ENCODE measurements at places on chromosomes 2 and 18.

GRCh38 chr2:241728000-241728399 lies 6.4 kb upstream of the D2HGDH start:
- no peak for DNase-seq

GRCh38 chr18:67451960-67452359 lies 64.6 kb downstream of the DSEL start:
- DNase-seq = no peak

DNA sequence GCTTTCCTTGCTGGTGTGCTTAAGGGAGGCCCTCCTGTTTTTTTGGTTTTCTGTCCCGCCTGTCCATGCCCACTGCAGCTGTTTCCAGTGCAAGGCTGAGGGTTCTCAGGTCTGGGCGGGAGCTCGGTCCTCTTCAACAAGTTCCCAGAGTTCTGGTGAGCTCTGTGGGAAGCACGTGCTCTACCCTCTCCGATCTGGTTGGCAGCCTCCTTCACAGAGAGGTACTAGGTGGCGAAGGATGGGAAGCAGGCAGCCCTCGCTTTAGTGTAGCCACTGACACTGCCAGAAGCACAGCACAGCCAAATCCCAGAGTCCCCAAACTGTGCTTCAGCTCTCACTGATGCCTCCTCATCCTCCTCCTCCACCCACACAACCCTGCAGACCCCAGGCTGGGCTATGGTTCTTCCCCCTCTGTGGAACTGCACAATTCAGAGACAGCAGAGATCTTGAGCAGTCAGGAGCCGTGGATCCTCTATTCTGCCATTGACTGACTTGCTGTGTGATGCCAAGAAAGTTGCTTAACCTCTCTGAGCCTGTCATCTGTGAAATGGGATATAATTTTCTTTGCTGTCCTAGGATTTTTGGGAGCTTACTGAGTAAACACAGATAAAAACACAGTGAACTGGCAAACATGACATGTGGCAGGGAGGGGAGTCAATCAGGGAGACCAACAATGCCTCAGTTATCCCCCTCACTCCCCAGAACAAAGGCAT lies 157.3 kb downstream of the MSH2 start:
- DNase-seq = no peak

- no peak for DNase-seq
These were observed 182.7 kb downstream of the UXS1 start for GRCh38 chr2:106011380-106011779.

DNA sequence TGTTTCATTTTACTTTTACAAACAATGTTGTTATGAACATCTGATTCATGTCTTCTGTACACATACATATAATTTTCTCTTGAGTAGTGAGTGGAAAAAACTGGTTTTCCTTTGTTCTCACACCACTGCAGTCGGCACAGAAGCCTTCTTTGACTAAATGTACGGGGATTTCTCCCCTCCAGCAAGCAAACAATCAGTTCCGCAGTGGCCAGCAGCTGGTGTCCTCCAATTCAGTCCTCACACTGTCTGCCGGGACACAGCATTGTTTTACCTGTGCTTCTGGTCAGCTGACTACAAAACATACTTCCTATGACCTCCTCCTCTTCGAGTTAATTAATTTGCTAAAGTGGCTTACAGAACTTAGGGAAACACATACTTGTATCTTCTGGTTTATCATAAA lies 202.8 kb downstream of the WDR7 start:
- DNase-seq = no peak

GRCh38 chr2:70531419-70532086 lies 22.1 kb downstream of the TGFA start:
- DNase-seq = no peak

- no peak for DNase-seq
These were observed 58.8 kb upstream of the SLC38A11 start for GRCh38 chr2:165013944-165014619.

DNA sequence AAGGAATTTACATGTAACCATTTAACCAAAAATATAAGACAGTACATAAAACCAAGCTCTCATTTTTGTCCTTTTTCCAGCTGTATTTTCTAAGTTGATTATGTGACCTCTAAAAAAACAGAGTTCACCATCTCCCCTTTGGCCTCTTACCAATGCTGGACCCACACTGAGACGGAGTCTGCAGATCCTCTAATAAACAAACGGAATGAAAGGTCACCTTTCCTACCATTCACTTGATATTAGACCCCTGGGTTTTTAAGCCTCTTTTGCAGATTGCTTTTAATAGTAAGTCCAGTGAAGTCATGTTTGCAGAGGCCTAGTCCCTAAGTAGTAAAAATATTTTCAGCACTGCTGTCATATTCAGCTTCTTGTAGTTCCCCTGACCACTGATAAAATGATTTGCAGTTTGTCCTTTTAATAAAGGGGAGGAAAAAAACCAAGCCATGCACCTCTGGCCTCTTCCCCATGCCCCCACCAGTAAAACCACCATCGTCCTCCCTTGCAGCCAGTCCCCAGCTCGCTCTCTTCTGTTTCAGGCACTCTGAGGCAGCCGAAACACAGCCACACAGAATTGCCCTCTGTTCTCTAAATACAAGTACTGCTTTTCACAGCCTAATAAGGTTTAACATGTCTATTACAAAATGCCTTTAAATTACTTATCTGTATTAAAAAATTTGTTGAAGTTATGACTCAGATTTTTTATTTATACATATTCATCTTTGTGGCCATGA lies 427.5 kb downstream of the PARD3B start:
- DNase-seq = no peak

DNA sequence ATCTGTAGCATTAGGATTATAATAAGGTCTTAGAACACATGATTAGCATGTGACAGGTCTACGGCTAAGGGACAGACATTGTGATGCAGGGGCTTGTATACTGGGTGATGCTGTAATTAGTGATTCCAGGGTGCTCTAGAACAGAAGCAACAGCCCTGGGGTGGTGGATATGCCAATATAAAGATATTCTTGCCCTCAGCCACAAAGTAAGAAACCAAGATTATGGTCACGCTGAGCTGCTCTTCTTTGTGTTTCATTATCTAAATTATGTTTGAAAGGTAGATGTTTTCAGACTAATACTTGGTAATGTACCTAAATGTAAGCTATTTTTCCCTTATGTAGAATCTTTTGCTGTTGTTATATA lies 45.3 kb downstream of the FN1 start:
- no peak for DNase-seq

DNA sequence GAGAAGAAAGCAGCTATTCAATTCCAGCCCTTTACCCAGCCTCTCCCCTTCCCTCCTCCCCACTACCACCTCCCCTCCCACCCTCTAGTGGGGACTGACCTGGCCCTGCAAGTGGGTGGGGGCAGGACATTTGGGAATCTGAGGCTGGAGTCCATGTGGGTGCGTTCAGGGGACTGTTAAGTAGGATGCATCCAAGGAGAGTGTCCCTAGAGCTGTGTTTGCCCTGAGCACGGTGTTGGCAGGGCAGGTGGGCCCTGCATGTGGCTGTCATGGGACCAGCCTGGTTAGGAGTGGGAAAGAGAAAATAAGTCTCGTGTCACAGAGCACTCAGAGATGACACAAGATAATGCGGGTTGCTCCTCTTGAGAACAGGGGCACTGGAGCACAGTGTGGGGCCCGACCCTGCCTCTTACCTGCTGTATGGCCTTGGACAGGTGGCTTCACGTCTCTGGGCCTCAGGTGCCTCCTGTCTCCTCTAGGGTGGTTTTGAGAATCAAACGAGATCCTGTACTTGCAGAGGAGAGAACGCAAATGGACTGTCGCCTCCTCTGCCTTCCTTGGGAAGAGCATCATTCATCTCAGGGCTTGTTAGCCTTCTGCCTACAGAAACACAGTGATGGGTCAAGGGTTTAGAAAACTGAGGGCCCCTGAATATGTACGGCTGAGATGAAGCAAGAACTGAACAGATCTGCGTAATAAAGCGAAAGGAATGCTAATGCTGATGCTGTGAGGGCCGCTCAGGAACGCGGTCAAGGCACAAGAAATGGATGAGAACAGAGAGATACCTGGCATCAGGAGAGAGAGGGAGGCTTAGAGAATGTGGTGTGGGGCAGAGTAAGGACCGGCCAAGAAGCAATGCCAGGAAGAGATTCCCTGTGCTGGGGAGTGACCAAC lies 187.7 kb upstream of the HAAO start:
- DNase-seq = no peak

DNA sequence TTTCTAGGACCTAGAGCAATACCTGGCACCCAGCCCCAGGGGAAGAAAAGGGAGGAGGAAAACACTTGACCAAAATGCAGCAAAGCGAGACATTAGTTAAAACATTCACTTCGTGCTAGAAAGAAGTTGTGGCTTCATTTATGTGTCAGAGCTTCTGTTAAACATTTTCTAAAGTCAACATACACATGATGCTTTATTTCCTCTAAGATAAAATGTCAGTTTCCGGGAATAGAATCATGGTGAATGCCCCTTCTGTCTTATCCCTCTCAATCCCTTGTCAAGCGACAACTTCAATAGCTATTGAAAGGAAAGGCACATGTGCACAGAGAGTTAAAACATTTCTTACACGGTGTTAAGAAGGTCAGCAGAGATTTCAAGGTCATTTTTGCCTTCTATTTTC lies 404.6 kb upstream of the CWC22 start:
- peak; percentile 5 for DNase-seq

- DNase-seq = no peak
These were observed 716.5 kb upstream of the LRATD1 start for GRCh38 chr2:13916066-13916465.

DNA sequence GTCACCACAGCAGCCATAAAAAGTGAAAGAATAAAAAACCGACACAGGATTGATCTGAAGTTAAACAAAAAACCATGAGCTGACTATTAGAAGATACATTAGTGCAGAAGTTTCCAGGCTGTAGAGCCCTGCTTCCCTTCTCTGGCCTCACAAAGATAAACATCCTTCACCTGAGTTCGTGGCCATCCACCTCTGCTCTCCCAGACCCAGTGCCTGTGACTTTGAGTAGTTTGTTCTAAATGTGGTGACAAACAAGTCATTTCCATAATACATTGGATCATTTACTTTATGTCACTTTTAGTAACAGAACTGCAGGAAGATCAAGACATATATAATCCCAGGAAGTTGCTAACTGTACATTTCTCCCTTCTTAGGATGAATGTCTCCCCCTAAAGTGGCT lies 241.9 kb upstream of the MAP2 start:
- no peak for DNase-seq

- DNase-seq = peak; percentile 41
These were observed 341.3 kb downstream of the MYCN start for GRCh38 chr2:16281451-16282335.

DNA sequence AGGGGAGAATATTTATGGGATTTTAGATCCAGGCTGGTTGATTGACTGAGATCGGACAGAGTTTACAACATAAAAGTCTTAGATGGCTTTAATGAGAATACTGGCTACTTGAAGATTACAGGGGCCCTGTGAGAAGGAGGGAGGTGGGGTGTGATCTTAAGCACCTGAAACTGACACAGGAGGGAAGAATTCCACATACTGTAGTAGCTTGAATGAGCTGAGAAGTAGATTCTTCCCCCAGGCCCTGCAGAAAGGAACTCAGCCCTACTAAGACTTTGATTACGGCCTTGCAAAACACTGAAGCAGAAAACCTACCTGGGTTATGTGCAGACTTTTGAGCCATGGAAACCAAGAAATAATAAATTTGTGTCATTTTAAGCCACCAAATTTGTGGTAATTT lies 1062.9 kb upstream of the GYPC start:
- no peak for DNase-seq

DNA sequence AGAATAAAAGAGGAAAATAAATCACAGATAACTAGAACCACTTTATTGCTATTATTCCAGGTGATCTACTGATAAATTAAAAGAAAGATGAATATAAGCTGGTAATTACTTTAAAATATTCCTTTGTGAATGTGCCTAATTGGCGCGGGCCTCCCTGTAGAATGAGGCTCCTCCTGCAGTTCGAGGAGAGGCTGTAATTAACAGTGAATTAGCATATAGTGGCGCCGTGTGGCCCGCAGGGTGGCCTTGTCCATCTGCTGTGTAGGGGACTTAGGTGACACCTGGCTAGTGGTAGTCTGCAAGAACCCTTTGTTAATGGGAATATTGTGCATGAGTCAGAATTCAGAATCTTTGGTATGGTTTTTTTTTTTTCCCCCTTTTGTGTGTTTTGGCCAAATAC lies 119.8 kb downstream of the AGAP1 start:
- no peak for DNase-seq

GRCh38 chr18:62634458-62634857 lies 80.9 kb upstream of the PHLPP1 start:
- peak; percentile 32 for DNase-seq

GRCh38 chr2:236241181-236242056 lies 22.8 kb downstream of the ASB18 start:
- DNase-seq = no peak

DNA sequence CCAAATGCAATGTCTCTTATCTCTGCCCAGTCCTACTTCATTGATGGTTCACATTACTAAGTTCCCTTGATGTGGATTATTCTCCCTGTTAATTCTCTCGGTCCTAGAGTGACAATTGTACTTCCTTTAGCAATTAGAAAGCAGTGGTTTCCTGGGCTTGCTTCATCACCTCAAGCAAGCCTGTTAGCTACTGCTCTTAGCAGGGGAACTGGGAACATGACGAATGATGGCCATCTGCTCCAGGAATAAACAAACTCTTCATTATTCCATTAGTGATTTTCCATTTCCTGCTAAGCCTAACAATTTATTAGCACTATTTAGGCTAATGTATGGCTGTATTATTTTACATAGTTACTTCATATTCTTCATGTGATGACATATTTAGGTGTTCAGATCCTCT lies 331.8 kb downstream of the MTX2 start:
- no peak for DNase-seq

DNA sequence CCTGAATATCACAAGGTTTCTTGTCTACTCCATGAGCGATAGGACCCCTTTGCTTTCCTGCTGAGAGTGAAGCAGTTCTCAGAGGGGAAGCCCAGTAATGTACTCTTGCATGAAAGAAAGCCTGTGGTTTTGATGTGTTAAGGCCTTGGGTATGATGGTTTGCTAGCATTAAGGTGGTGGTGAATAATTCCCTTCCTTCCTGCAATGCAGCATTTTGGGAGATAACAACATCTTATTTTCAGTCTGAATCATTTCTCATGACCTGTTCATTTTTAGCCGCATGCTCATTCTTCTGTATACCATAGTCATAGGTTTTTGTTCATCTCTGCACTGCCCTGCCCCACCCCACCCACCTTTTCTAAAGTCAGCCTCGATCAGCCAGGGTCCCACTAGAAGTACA lies 66.2 kb downstream of the HNMT start:
- peak; percentile 92 for DNase-seq

DNA sequence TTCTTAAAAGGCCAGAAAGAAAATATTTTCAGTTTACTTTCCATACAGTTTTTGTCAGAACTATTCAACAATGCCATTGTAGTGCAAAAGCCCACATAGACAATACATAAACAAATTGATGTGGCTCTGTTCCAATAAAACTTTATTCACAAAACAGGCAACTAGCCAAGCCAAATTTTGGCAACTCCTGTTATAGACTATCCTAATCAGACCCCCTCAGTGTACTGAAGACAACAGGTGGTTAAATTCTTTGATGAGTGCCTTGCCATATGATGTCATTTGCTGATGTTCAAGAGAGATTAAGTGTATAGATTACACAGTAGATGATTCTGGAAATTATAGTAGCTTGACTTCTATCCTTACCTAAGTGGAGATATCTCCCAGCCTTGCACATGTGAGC lies 83.4 kb downstream of the FANCL start:
- DNase-seq = no peak

GRCh38 chr2:239824866-239825704 lies 200.1 kb downstream of the NDUFA10 start:
- no peak for DNase-seq

GRCh38 chr18:49566217-49566770 lies 4.4 kb downstream of the LIPG start:
- DNase-seq = no peak
